ENCODE measurements at places on chromosomes 6 and 20. TPM values are rescaled to one million over a fixed set of nuclear protein-coding genes. Genes with fewer than 3 reads are reported as not detected.

The ANKEF1 gene
- not detected for polyA plus RNA-seq

DNA sequence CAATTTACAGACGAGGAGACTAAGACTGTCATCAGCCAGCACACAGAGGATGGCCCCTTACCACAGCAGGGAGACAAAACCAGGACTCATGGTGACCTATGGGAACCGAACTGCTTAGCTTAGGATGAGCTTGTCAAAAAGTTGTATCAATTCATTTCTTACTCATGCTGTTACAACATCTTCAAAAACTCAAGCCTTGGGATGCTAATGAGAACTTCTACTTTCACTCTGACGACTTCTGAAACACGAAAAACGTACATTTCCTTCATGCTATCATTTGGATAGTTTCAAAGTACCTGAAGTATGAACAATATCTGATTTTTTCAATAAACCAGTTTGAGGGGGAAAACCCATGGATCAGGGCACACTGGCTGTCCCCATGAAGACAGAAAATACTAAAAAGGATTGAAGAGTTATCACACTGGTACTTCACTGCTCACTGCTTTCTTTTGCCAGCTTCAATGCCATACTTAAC, 31.9 kb downstream of the HIVEP2 start:
- no peaks in the 10 kb centered on the region for H3K27me3 ChIP-seq
- H3K4me3 ChIP-seq, result no peak overlapping the region
- no peaks in the 10 kb centered on the region for H3K4me1 ChIP-seq

The FABP7 gene
- not detected for polyA plus RNA-seq

- no peak for DNase-seq
- H3K27me3 ChIP-seq, result no peaks in the 10 kb centered on the region
- no peaks in the 10 kb centered on the region for H3K36me3 ChIP-seq
- peaks cover 7% of the 10 kb centered on the region for H3K4me1 ChIP-seq
Observed at GRCh38 chr6:144153971-144154370, 3.7 kb downstream of the STX11 start.

DNA sequence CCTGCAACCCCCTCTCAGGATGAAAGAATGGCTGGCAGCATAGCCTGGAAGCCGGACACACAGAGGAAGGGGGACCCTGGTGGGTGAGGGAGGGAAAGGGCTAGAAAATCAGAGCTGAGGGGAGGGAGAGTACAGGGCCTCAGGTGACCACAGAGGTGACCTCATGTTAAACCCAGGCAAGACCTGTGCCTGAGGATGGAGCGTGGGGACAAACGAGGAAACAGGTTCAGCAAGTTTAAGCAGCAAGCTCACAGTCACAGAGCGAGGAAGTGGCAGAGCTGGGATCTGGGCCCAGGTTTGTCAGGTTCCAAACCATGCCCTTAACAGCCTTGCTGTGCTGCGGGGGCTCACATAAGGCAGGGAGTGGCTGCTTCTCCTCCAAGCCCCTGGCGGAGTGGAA, 4.0 kb upstream of the BPI start:
- no peak overlapping the region for H3K4me3 ChIP-seq
- no peaks in the 10 kb centered on the region for H3K4me1 ChIP-seq
- no peak for DNase-seq

GRCh38 chr6:142943711-142944123, 1.3 kb downstream of the HIVEP2 start:
- DNase-seq, result peak; percentile 56
- H3K27me3 ChIP-seq, result no peaks in the 10 kb centered on the region
- H3K4me3 ChIP-seq, result peak overlapping the region; percentile 69
- H3K4me1 ChIP-seq, result peaks cover 6% of the 10 kb centered on the region
- H3K36me3 ChIP-seq, result no peaks in the 10 kb centered on the region
- H3K27ac ChIP-seq, result peak overlapping the region; percentile 76

GRCh38 chr6:139981066-139981624, 606.7 kb upstream of the CITED2 start:
- H3K36me3 ChIP-seq, result no peaks in the 10 kb centered on the region
- H3K27ac ChIP-seq, result no peak overlapping the region
- H3K27me3 ChIP-seq, result no peaks in the 10 kb centered on the region
- no peak overlapping the region for H3K4me3 ChIP-seq
- peaks cover 4% of the 10 kb centered on the region for H3K4me1 ChIP-seq
- DNase-seq, result no peak

The PARD6B gene
- 2.1 TPM for polyA plus RNA-seq

- no peaks in the 10 kb centered on the region for H3K4me1 ChIP-seq
- no peaks in the 10 kb centered on the region for H3K36me3 ChIP-seq
- no peaks in the 10 kb centered on the region for H3K27me3 ChIP-seq
- H3K4me3 ChIP-seq, result no peak overlapping the region
Observed at GRCh38 chr20:44914924-44915323, 5.1 kb downstream of the PABPC1L start.

DNA sequence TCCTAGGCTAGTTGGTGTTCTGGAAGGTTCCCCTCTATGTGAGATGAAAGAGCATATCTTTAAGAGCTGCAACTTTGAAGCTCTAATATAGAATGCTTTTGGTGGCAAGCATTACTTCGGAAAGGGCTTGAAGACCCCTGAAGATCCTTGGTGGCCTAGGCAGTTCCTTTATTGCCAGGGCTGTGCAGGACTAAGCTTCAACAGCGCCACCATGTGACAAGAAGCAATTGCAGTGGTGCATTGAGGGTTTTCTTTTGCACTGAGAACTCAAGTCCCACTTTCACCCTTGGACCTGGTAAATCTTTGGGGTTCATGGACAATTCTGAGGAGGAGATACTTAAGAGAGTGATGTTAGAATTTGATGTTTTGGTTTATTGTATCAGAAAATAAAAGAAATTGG, 237.4 kb upstream of the GMDS start:
- no peak for DNase-seq
- no peak overlapping the region for H3K4me3 ChIP-seq
- H3K27me3 ChIP-seq, result no peaks in the 10 kb centered on the region
- no peaks in the 10 kb centered on the region for H3K36me3 ChIP-seq
- no peak overlapping the region for H3K27ac ChIP-seq
- H3K4me1 ChIP-seq, result no peaks in the 10 kb centered on the region

DNA sequence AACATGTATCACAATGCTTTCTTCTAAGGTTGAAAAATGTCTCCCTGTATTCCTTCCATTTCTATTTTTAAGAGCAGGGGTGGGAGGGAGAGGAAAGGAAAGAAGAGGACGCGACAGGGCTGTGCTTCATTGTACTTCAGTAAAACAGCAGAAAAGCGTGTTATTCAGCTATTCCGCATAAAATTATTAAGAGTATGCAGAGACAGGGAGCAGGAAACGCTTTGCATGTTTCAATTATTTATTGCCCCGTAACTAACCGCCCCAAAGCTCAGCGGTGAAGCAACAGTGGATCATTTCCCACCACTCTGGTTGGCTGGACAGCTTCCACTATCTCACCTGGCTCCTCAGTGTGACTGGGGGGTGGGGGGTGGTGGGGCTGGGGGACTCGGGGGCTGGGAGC, 188.9 kb downstream of the TTLL2 start:
- no peaks in the 10 kb centered on the region for H3K4me1 ChIP-seq
- no peaks in the 10 kb centered on the region for H3K36me3 ChIP-seq
- no peak for DNase-seq

The TBC1D22B gene
- polyA plus RNA-seq, result 4.1 TPM

- H3K27me3 ChIP-seq, result peaks cover 2% of the 10 kb centered on the region
- H3K27ac ChIP-seq, result no peak overlapping the region
- no peak for DNase-seq
Observed at GRCh38 chr20:64192406-64192805, 28.2 kb downstream of the MYT1 start.

The SLC12A5 gene
- polyA plus RNA-seq, result not detected

Measured in aorta (tissue), 5 donors.